Progenitor cell of endocrine pancreas (in vitro differentiated cells): ENCODE measurements at places on chromosomes 12 and 14. TPM values are rescaled to one million over a fixed set of nuclear protein-coding genes. Genes with fewer than 3 reads are reported as not detected.

Gene TMEM253
- total RNA-seq, result 1.1 and 1.4 TPM in 2 replicates

Gene RABGGTA
- 25.9 and 33.1 TPM in 2 replicates for total RNA-seq

Gene SLC17A8
- total RNA-seq, result 1.2 and 1.5 TPM in 2 replicates

- no peak for DNase-seq
Observed at GRCh38 chr12:65715961-65716360, 108.3 kb upstream of the HMGA2 start.

DNA sequence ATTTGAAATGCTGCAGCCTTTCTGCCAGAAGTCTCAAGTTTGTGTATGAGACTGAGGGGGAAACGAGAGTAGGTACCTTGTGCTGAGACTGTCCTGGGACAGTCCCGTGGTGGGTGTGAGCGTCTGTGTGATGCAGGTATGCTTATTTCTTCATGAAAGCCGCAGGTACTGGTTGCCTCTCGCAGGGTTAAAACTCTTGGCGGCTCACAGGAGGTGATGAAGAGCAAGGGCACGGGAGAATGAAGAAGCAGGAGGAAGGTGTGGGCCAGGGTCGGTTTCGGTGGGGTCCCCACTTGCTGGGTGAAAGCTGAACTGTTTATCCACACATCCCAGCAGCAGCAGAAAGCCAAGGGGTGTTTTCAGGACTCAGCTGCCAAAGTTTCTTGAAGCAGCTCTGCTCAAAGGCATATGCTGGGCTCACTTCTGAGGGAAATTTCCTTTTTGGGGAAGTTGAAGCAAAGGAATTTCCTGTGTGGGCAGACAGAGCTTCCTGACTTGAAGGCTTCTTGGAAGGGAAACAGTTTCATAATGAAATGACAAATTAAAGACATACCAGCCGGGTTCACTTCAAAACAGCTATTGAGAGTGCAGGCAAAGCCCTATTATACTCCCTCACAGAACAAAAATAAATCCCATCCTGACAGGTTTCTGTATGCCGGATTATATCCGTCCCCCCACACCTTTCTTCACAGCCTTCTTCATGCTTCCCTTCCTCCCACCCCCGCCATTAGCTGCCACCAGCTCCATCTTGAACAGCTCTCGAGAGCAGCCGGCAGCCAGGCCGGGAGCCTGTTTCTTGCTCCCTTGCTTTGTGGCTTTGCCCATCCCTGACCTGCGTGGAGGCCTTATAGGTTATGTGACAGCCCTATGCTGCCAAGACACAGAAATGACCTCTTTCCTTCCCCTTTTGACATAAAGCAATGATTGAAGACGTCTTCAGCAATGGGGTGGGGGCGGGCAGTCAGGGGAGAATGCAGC is 116.6 kb downstream of the ETV6 start:
- no peak for DNase-seq

GRCh38 chr14:103109535-103110441 is 13.5 kb upstream of the TNFAIP2 start:
- no peak for DNase-seq

DNA sequence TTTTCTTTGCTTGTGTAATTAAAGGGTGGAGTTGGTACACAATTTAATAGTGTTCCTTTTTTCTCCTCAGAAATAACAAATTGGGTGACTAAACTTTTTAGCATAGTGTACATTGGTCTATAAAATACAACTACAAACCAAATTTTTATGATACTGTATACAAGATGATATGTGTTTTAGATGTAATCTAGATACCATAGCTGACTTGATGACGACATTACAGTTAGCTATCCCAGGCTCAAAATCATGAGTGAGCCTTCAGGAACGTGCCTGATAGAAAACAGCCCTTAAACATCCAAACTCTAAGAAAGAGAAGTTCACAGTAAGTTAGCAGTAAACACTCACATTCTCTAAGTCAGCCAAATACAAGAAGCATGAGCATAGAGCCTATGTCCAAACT is 99.0 kb upstream of the SSTR1 start:
- no peak for DNase-seq
